ENCODE measurements at places on chromosomes 7 and 10.

GRCh38 chr7:131688738-131689661, 132.6 kb upstream of the PODXL start:
- DNase-seq, result peak; percentile 21

- no peak for DNase-seq
These were observed 29.8 kb downstream of the CDHR3 start for GRCh38 chr7:105992905-105993304.

DNA sequence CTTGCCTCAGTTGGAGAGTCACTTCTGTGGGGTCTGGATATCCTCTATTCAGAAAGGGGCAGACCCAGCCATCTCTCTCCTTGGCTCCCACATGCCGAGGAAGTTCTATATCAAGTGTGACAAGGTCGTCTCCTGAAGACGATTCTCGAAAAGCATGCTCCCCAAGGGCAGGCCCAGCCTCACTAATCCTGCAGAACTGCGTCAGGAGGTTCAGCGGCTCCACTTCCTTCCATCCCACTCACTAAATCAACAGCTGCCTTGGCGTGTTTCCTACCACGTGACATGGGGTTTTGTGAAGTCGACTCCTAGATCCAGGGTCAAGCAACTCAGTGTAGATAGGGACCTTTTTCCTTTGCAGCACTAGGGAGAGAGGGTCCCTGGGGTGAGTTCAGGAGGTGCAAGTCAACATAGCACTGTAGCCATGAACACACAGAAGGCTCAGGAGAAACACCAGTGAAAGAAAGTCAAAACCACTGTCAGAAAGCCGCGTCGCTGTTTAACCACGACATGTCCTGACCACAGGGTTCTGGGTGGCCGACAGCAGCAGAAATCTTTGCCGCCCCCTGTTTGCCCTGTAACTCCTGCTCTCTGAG, 156.4 kb downstream of the PRPF18 start:
- no peak for DNase-seq

GRCh38 chr10:17415046-17415658, 39.2 kb downstream of the ST8SIA6 start:
- no peak for DNase-seq

- DNase-seq, result peak; percentile 18
These were observed 32.1 kb downstream of the LRRC27 start for GRCh38 chr10:132363921-132364593.

All from stimulated activated CD4-positive, alpha-beta T cell treated with anti-CD3 and anti-CD28 coated beads, TNF-alpha, amount 100 ng/mL, for 4 hours (primary cell).